ENCODE measurements at places on chromosomes 3 and 15.

DNA sequence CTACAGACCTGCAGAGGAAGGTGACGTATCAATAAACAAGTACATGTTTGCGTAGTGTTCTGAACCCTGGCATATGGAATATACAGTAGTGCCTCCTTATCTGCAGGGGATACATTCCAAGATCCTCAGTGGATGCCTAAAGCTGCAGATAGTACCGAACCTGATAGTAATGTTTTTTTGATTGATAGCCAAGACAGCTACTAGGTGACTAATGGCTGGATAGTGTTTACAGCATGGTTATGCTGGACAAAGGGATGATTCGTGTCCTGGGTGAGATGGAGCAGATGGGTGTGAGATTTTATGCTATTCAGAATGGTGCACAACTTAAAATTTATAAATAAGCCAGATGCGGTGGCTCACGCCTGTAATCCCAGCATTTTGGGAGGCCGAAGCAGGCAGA is 55.8 kb upstream of the IGF2BP2 start:
- no peak for DNase-seq

- DNase-seq = no peak
Observed at GRCh38 chr3:83683937-83684598, 1274.7 kb upstream of the CADM2 start.

GRCh38 chr15:57857871-57858270 is 151.4 kb downstream of the POLR2M start:
- no peak for DNase-seq

DNA sequence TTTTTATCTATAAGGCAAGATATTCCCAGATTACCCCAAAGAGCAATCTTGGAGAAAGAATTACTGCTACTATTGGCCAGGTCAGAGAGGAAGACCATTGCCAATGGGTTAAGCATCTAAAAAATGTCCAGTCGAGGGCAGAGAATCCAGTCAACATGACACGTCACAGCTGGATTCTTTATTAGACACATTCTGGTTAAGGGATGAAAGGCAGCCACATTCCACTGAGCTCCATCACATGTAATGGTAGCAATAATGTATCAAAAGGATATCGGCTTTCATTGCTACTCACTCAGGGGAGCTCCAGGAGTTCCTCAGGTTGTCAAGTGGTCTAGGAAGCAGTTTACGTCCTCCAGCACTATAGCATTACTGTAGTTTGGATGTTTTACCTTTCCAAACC is 421.1 kb downstream of the PLOD2 start:
- no peak for DNase-seq

DNA sequence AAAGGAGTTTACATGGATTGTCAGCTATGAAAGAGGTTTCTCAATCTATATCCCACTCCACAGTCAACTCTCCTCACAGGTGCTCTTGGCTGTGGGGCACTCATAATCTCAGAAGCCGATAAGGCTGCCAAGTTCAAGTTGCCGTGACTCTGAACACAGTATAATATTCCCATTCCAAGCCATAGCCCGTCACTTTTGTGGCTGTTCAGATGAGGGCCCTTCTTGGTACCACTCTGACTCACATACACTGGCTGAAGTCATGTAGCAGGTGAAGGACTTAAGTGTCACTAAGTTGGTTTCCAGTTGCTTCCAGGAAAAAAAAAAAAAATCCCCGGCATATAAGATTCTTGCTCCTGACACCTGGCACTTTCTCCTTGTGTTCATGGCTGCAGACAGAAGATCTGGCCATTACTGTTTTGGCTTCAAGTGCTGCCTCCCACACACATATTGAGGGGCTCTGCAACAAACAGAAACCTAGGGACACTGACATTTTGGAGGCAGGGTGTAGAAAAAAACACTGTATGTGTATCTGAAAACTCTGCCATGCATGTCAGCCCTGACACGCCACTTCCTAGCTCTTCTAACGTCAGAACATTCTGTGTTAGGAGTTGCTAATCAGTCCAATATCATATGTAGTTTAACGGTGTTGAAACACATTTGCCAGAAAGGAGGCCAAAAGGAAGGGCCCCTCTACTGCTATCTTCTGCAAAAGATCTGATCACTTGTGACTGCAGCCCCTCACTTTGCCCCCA is 170.2 kb upstream of the ICE2 start:
- DNase-seq = no peak
